ENCODE measurements at places on chromosomes 5 and 9. TPM values are rescaled to one million over a fixed set of nuclear protein-coding genes. Genes with fewer than 3 reads are reported as not detected.

Gene NDUFS4
- total RNA-seq = 85.0 TPM

Gene PDLIM7
- 128 TPM for total RNA-seq

Gene CATSPER3
- total RNA-seq = not detected

DNA sequence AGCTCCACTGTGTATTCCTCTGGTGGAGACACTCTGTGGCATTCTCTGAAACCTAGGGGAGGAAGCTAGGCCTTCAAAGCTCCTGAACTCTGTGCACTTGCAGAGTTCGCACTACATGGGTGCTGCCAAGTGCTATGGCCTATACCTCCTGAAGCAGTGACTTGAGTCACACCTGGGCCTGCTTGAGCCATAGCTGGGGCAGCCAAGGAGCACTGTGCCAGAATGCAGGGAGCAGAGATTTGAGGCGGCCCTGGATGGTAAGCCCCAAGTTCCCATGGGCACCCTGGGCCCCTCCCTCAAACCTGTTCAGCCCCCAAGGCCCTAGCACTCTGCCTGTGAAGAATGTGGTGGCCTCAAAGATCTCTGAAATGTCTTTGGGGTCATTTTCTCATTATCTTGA is 212.9 kb downstream of the SPATA31A6 start:
- no peak for DNase-seq

Gene SWI5
- total RNA-seq = 18.0 TPM

DNA sequence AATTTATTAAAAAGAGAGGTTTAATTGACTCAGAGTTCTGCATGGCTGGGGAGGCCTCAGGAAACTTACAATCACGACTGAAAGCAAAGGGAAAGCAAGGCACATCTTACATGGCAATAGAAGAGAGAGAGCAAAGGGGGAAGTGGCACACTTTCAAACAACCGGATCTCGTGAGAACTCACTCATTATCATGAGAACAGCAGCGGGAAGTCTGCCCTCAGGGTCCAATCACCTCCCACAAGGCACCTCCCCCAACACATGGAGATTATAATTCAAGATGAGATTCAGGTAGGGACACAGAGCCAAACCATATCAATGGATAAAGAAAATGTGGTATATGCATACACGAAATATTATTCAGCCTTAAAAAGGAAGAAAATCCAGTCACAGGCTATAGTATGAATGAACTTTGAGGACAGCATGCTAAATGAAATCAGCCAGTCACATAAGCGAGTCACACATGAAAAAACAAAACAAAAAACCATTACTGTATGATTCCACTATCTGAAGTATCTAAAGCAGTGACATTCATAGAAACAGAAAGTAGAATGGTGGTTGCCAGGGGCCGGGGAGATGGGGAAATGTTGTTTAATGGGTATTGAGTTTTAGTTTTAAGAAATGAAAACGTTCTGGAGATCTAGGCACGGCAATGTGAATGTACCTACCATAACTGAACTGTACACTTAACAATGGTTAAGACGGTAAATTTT is 83.4 kb upstream of the PCA3 start:
- DNase-seq = no peak

DNA sequence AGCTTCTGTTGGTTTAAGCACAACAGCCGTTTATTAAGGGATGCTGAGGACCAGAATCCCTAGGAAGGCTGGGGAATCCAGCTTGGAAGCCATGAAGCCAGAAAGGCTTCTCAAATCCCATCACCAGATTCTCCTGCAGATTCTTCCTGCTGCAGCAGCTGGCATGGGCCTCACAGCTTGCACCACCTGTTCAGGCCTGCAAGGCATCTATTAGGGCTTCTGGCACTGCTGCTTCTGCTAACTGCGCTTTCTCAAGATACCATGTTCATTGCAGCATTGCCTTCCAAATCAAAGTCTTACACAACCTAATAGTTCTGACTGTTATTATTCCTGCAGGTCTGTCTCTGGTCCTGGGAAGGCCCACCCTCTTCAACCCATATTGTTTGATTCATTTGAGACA is 51.2 kb upstream of the ZNF366 start:
- DNase-seq = no peak

Gene GLRA1
- not detected for total RNA-seq
